ENCODE measurements at places on chromosomes 6 and 20.

- no peak for DNase-seq
Measured at GRCh38 chr6:136307351-136307750, 17.7 kb upstream of the BCLAF1 start.

- DNase-seq = no peak
Measured at GRCh38 chr6:142303176-142303533, 1.3 kb downstream of the ADGRG6 start.

DNA sequence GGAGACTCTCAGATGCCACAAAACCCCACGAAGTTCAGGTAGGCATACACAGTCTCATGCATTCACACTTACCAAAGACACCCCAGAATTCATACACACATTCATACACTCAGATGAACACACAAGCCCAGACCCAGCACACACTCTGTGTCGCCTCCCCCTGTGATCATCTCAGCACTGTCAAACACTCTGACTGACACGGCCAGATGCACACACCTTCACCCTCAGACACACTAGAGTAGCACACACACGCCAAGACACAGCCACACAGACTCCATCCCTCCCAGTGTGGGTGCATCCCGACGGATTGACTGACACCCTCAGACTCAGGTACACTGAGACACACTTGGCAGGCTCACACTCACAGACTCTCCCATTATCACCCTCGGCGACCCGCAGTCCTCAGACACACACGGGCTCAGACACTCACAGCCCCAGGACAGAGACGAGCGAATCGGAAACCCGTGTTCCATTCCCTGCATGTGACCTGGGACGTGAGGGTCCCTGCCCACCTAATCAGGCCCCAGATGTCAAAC lies 872 bp upstream of the RIMS4 start:
- DNase-seq = no peak

DNA sequence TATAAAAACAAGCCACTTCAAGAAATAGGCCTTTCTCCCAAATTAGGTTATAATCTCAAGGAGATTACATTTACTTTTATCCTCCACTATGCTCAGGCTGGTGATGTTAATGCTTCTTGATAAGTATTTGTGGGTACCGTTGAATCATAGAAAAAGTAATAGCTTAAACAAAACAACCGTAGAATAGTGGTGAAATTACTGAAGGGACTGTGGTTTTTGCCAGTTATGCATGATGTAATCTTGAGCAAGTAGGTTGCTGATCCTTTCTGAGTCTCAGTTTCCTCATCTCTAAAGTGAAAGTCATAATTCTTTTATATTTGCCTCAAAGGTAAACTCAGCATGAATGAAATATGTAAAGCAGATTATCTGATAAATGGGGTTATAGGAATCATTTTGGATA lies 187.3 kb upstream of the JAG1 start:
- DNase-seq = no peak

- DNase-seq = peak; percentile 51
Measured at GRCh38 chr6:154605178-154605881, 94.8 kb upstream of the CNKSR3 start.

DNA sequence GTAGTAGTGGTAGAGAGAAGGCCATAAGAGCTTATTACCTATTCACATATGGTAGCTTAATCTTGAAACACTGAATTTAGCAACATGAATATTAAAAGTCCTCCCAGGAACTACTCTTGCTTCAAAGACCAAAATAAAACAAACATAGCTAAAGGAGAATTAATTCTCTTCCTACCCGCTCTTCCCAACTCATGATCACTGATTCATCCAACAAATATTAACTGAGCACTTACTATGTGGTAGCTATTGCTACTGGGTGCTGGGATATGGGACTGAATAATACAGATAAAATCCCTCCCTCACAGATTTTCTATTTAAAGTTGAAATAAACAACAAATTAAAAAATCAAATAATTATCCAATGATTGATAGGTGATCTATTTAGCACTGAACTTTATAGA lies 287.1 kb downstream of the BTBD9 start:
- no peak for DNase-seq

DNA sequence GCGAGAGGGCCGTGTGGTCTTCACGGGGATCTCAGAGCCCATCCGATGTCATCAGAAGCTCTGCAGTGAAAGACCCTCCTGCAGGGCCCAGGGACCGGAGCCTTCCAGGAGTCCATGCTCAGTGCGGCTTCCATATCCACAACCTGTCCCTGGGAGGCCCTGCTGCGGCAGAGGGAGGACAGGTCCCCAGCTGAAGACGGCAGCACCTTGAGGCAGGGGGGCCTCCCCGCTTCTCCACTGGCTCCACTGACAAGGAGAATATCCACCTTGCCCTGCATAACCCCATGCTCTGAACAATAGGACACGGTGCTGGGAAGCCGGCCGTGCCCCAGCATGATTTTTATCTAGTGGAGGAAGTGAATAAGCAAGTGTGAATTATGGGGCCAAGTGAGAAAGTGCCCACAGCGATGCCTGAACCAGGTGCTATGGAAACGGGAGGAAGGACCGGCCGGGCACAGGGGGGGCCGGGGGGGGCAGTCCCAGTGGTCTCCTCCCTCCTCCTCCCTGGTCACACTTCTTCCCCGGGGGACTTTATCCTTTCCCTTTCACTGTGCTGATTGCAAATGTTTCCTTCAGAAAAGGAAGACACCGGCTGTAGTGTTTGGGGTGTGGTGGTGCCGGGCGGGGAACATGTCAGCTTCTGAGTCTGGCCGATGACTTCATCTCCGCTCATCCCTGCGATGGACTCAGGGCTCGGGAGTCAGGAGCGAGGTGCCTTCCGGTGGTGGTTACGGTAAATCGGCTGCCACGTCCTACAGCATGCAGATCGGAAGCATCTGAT lies 225.1 kb downstream of the ERMARD start:
- DNase-seq = no peak

DNA sequence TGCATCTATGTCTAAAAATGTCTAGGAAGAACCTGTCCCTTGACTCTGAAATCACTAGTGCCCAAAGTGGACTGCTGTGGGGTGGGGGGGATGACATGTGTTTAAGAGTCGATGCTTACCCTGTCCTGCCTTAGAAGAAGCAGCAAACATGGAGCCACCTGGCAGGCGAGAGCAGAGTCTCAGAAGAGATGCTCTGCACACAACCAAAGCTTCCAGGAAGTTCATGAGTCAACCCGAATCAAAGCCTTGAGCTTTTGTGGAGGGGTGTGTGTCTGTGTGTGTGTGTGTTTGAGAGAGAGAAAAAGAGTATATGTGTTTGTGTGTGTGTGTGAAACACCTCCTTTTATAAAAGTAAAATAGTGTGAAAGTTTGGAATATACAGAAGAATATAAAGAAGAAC lies 269.9 kb downstream of the ALDH8A1 start:
- DNase-seq = no peak

GRCh38 chr6:16967470-16967817 lies 134.4 kb upstream of the STMND1 start:
- DNase-seq = no peak

GRCh38 chr6:17429383-17430061 lies 36.1 kb downstream of the CAP2 start:
- no peak for DNase-seq

DNA sequence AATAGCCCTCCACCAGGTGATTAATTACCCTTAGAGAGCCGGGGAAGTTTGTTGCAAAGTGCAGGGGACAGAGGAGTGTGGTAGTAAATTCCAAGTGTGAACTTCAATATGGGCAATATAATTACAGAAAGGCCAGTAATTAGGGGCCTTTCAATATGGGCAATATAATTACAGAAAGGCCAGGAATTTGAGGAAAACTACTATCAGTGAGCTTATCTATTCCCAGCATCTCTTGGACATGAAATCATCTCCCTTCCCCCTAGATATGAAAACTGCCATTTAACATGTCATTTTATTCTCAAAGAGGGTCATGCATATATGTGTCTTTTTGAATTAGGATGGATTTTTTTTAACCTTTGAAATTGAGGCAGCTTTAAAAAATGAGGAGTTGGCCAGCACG lies 102.0 kb downstream of the FOXO3 start:
- no peak for DNase-seq

GRCh38 chr6:96138406-96138805 lies 122.6 kb downstream of the FUT9 start:
- DNase-seq = no peak

DNA sequence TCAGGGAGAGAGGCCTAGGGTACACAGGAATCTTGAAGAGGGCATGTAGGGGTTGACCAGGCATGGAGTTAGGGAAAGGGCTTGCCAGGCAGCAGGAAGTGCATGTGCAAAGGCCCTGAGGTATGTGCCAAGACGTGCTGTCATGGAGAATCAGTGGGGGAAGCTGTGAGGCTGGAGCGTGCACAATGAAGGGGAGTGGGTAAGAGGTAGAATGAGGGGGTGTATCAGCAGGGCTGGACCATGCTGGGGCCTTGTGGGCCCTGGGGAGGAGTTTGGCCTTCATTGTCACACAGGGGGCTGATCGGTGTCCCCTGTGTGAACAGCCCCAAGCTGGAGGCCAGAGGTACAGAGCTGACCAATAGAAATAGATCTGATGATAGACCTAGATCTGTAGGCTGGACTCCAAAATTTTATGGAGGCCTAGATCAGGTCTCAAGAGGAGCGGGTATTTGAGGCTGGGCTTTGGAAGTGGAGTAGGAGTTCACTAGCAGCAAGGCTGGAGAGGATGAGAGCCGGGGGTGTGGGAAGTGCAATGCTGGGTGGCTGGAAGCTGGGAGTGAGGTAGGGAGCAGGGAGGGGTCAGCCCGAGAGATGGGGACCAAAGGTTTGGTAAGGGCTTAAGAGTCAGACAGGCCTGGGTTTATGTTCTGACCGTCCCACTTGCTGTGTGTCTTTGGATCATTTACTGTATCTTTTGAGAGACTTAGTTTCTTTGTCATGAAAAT lies 3.0 kb downstream of the SRC start:
- no peak for DNase-seq

DNA sequence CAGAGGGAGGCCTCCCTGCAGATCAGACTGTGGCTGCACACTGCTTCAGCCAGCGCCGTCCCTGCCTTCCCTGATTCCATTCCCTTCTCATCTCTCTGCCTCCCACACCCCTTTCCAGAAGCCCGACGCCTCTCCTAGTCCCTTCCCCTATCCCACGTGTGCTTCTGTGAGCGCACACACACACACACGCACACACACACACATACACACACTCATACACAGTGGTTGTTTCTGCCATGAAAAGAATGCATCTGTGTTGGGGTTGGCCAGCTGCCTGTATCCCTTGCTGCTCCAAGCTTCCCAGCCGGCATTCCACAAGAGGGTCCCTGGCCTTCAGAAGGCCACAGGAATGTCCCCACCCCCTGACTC lies 51.7 kb downstream of the MOCS1 start:
- DNase-seq = no peak

DNA sequence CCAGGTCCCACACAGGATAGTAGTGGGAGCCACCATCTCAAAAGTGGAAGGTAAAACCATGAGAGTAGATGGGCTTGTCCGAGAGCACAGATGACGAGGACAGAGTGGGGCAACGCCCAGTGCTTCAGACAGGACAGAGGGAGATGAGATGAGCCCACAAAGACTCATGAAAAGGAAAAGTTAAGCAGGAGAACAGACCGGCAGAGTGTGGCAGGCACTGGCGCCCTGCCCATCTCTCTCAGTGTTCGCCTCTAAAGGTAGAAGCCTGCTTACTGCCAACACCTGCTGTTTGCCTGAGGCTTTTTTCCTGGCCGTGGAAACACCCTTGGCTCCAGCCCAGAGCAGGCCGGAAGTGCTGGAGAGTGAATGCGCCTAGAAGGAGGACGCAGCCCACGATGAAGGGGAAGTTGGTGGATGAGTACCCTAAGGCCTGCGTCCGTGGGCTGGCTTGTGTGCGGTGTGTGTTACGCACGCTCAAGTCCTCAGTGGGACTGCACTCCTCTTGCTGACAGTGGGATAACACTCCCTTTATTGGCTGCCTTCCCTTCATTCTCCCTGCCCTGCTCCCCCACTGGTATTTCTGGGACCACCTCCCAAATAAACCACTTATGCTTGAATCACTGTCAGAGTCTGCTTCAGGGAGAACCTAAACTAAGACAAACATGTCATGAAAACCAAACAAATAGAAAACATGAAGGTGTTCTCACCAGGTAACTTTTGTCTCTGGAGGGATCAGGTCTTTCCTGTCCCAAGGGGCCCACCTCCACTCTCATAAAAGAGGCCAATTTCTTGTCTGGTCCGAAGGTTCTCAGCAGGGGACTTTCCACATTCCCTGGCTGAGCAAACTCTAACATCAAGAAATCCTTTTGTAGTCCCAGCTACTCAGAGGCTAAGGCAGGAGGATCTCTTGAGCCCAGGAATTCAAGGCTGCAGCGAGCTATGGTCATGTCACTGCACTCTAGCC lies 9.1 kb upstream of the FOXP4 start:
- DNase-seq = no peak

- no peak for DNase-seq
Measured at GRCh38 chr6:107735906-107736635, 88.0 kb downstream of the SCML4 start.

DNA sequence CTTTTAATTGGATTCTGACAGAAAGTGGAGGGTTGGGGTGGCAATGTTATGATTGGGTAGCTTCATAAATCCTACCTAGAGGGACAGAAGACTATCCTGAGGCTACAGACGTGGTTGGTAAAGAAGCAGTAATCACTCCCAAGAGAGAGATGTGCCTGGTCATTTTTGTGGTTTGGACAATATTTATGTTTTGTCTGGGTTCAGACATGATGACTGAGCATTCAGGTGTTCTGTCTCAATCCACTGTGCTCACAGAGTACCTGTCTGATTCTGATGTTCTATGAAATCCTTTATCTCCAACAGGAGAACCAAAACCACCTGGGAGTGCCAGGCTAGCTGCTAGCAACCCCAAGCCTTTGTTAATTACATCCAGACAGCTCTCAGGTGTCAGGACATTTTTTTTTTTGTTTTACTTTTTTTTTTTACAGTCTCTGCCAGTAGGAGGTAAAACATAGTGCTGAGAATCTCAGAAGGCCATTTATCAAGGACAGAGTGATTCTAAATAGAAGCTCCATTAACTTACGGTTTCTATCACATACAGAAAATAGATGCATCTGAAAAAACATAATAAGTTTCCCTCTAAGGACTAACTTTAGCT lies 1.6 kb upstream of the HLA-DQA1 start:
- no peak for DNase-seq

DNA sequence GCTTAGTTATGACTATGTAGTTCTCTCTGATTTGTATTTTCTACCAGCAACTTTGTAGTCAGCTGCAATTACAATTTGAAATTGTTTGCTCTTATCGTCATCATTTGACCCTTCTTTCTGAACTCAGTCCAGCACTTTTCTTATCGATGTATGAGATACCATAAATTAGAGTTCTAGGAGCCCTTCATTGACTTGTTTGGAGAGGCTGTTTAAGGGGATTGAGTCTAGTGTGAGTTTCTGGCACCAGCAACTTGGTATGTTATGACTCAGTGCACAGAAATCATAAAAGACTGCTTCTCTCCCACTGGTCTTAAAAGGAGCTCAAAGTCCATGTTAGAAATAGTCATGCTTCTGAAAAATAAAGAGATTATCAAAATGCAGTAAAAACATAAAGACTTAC lies 190.3 kb downstream of the TENT5A start:
- no peak for DNase-seq

DNA sequence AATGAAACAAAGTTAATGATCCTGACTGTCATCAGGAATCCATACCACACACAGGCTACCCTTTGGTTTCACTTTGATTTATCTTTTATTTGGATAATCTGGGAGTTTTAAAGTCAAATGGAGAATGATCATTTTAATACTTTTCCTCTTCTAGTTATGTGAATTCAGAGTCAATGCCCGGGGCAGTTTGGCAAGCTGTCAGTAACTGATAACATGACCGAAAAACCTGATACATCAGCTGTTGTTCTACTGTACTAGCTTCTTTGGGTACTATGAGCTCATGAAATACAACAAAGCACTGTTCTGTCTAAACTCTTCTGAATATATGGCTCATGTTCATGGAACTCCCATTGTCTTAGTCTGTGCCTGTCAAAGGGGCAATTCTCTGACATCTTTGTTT lies 30.2 kb downstream of the KLHL31 start:
- DNase-seq = no peak

Data from T-helper 2 cell treated with Interferon-gamma antibody and Interleukin-4, amounts not matched to agents 5 μg/mL and 100 μg/mL, for 36 hours (primary cell).